T-cell (primary cell): ENCODE measurements at places on chromosomes 12 and 14. TPM values are rescaled to one million over a fixed set of nuclear protein-coding genes. Genes with fewer than 3 reads are reported as not detected.

Gene KRT79
- total RNA-seq: 0.28 TPM

Gene PDE3A
- not detected for total RNA-seq

Gene NXPH4
- total RNA-seq: 0.92 TPM

Gene RNASE1
- total RNA-seq: 2.3 TPM

Gene KLRC1
- 2.5 TPM for total RNA-seq

Gene CHMP4A
- total RNA-seq: 87.3 TPM

Gene TMEM179
- not detected for total RNA-seq

Gene NUAK1
- total RNA-seq: 0.30 TPM

Gene ANO2
- not detected for total RNA-seq

Gene TAS2R7
- not detected for total RNA-seq

Gene TSPAN11
- total RNA-seq: not detected

Gene GPX2
- total RNA-seq: 0.93 TPM
